ENCODE measurements at places on chromosomes 11 and 22.

DNA sequence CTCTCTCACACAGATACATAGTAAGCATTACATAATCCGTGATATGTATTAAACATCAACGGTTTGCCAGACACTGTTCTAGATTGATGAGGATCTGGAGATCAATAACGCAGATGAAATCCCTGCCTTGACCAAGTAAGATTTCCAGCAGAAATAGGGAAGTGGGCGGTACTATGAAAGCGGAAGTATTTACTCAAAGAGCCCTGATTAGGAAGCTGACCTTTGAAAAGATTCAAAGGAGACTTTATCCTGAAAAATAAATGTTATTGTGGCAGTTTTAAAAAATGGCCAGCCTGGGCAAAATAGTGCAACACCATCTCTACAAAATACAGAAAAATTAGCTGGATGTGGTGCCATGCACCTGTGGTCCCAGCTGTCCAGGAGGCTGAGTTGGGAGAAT, 26.8 kb downstream of the GAB2 start:
- peaks cover 13% of the 10 kb centered on the region for H3K4me1 ChIP-seq
- peaks cover 4% of the 10 kb centered on the region for H3K36me3 ChIP-seq
- DNase-seq, result no peak
- no peaks in the 10 kb centered on the region for H3K27me3 ChIP-seq

- H3K27me3 ChIP-seq, result peaks cover 3% of the 10 kb centered on the region
- no peak overlapping the region for H3K4me3 ChIP-seq
These were observed 167.2 kb upstream of the ZBED5 start for GRCh38 chr11:11025087-11025486.

DNA sequence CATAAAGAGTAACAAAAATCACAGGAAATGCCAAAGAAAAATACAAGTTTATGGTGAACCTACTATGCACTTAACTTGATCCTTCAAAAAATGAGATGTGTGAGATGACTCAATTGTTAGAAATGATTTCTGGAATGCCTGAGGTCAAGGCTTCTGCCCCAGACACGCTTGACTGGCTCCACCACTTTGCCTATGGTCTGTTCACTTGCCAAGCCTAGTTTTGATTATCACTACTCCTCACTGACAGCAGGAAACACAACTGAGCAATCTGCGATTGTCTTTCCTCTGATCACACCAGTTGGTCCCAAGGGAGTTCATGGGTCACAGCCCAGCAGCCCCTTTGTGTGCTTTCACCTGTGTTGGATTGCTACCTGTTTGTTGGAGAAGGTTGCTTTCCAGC, 20.6 kb upstream of the PRDM10 start:
- no peak for DNase-seq
- H3K4me1 ChIP-seq, result no peaks in the 10 kb centered on the region
- no peaks in the 10 kb centered on the region for H3K36me3 ChIP-seq

- H3K4me1 ChIP-seq, result peaks cover 9% of the 10 kb centered on the region
- peaks cover 21% of the 10 kb centered on the region for H3K36me3 ChIP-seq
- peak overlapping the region; percentile 57 for H3K27ac ChIP-seq
- no peaks in the 10 kb centered on the region for H3K27me3 ChIP-seq
- peak; percentile 94 for DNase-seq
These were observed 36.9 kb upstream of the GNB1L start for GRCh38 chr22:19891317-19892256.

DNA sequence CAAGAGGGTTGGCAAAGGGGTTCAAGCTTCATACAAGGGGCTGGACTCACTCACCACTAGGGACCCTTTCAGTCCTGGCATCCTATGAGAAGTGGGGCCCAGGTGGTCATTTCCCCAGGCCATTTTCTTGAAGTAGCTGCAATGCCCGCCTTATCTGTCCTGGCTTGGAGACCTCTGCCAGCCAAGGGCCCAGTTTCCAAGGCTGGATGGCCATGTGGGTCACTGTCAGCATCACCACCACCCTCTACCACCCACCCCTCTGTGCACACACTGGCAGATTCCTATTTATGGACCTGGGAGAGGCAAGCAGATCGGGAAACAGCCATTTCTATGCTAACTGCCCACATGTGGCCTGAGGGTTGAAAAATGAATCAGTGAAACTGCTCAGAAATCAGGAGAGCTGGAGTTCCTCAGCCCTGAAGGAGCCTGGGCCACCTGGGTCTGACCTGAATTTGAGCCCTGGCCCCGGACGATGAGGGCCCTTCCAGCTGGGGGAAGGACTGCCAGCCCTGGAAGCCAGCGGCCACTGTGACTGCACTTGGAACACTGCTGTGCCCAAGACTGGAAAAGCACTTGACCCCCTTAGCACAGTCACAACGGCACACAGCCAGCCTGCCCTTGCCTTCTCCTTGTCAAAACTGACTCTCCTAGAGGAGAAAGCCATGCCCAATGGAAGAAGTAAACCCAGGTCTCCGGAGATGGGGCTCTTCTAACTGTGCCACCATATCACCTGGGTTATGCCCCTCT, 442.2 kb downstream of the BUD13 start:
- no peaks in the 10 kb centered on the region for H3K4me1 ChIP-seq
- no peaks in the 10 kb centered on the region for H3K27me3 ChIP-seq
- no peaks in the 10 kb centered on the region for H3K36me3 ChIP-seq
- no peak overlapping the region for H3K27ac ChIP-seq
- DNase-seq, result no peak
